Activated CD4-positive, alpha-beta T cell treated with anti-CD3 and anti-CD28 coated beads, Interleukin-2, amount 10 ng/mL, durations not matched to agents 24 days and 14 days (primary cell): ENCODE measurements at places on chromosomes 3 and 15. TPM values are rescaled to one million over a fixed set of nuclear protein-coding genes. Genes with fewer than 3 reads are reported as not detected.
A peak's percentile ranks its signal among the peaks of the same experiment; 100 is the strongest.

GRCh38 chr3:140216249-140216648, 281.3 kb downstream of the CLSTN2 start:
- DNase-seq, result no peak

CCR1 gene
- 5.9 and 6.7 TPM in 2 replicates for total RNA-seq

GRCh38 chr3:31275038-31275572, 257.6 kb upstream of the STT3B start:
- no peak for DNase-seq

DNA sequence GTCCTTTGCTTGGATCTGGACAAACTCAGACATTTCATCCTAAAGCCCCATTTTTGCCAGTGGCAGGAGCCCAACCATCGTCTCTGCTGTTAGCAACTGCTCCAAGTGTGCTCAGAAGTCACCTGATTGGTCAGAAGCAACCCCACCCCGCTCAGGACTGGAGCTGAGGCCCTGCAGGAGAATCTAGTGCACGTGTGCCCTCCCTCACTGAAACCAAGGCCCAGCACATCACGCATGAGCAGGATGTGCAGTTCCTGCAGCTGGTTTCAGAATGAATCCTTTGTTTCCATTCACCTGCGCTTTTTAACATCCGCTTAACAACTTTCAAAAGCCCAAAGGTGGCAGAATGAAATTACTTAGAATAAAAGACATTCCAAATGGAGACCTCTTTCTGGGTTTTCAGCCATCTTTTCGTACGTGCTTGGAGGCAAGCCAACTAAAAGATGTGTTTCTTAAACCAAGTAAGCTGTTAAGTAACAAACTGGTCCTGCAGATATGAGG, 81.2 kb downstream of the SRGAP3 start:
- peak; percentile 92 for DNase-seq

DNA sequence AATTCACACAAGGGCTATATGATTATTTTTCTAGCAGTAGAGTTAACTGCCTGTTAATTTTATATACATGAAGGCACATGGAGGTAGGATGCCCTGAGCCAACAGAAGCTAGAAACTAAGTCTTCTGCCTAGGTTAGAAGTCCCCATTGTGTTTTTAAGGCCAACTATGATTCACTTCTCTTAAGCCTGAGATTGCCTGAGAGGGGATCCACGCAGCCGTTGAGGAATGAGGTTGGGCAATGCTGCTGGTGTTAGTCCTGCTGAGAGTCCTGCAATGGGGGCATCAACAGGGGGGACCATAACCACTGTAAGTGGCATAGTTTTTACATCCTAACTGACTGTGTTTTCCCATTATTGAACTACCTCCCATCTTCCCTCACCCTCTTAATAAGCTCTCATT, 60.1 kb upstream of the PFN2 start:
- DNase-seq, result no peak

KLHL6 gene
- total RNA-seq, result 44.9 and 47.1 TPM in 2 replicates

DNA sequence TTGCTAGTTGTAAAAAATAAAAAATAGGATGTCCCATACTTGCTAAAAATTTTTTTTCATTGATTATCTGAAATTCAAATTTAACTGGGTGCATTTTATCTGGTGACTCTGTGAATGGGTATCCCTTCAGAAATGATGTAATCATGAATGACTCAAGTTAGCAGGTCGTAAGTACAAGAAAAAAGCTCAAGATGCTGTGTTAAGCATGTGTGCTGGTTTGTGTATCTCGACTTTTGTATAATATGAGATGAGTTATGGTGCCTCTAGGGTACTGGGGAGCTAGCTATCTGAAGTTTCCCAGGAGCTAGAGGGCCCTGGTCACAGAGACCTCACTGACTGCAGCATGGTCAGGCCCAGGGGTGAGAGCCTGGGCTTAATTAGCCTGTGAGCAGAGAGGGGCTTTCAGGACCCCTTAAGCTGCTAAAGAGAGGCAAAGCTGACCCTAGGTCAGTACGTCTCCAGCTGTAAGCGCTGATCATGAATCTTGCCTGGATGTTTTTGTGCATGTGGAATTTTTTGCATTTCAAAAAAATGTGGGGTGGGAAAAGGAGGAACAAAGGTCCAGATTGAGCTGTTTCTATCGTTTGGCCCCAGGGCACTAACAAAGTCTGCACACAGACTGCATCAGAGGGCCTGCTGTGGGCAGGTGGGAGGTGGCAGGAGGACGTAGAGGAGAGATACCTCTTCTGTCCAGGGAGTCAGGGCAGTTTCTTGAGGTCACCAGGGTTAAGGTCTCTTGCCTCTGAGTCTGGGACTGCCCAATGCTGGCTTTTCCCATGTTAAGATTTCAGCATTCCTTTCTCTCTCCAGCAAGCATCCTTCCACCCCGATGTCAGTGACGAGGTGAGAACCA, 233.2 kb upstream of the TPM1 start:
- no peak for DNase-seq

GRCh38 chr15:41464889-41465580, 28.6 kb upstream of the ITPKA start:
- DNase-seq, result no peak

THAP10 gene
- total RNA-seq, result not detected in 2 replicates

- no peak for DNase-seq
Observed at GRCh38 chr15:35431281-35431680, 114.7 kb downstream of the DPH6 start.
